ENCODE measurements at places on chromosomes 5 and 9.

- no peak for DNase-seq
Observed at GRCh38 chr5:133635051-133635450, 22.7 kb upstream of the FSTL4 start.

DNA sequence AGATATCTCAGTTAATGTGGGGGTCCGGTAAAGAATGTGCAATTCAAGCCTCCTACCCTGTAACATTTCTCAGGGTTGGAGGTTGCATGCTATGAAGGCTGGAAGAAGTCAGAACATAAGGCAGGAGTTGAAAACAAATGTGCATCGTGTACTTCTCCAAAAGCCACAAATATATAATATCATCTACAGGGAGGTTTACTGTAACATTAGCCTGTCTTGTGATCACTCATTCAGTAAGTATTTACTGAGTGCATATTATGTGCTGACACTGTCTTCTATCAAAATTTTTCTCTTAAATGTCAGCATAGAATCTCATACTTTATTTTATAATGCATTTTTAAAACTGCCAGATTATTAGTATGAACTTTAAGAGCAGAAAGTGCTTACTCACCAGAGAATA, 105.6 kb upstream of the ZNF366 start:
- no peak for DNase-seq

DNA sequence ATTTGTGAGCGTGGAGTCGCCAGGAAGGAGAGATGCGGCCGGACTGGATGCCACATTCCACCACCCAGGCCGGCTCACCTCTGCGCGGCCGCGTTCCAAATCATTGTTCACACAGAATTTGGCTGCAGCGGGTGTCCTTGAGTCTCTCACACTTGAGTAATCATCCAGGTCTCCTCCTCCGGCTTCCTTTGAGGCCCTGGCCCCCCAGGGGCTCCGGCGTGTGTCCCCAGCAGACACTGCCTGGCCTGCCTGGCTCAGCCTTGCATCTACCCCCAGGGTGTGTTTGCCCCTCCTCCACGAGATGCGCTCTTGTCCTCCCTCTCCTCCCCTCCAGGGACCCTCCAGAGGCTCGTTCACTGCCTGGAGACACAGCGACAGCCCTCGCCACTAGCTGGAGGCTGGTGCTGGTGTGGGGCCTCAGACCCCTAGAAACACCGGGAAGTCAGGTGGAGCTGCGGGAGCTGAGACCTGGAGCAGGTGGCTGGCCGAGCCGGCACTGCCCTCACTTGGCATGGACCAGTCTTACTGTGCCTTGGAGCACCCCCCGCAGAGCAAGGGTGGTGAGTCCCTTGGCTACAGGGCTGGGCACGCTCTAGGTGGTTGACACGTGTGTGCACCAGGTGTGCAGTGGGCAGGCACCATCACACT, 7.0 kb upstream of the SLC9A3 start:
- DNase-seq = peak; percentile 80

DNA sequence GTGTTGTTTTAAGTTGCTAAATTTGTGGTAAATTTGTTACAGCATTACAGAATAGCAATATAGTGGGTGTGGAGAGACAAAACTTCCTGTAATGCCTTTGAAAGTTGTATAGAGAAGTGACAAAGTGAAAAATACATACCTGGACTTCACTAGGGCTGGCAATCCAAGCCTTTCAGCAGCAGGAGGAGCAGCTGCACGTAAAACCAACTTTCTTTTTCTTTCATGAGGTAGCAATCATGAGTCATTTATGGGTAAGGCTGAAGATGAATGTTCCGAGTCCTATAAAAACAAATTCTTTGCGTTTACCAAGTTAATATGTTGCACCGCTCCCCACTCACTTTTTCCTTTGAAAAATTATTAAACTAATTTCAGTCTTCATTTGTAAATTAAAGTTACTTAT, 1138.2 kb downstream of the TAF11L14 start:
- no peak for DNase-seq

DNA sequence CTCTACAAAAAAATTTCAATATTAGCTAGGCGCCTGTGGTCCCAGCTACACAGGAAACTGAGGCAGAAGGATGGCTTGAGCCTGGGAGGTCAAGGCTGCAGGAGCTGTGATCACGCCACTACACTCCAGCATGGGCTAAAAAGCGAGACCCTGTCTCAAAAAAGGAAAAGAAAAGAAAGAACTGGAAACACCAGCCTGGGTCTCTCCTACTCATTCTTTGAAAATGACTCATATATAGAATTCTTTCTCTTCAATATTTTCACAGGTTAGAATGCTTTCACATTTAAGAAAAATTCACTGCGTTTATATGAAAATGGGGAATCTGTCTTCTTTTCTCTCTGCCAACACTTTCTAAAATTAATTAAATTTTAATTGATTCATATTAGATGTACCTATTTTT, 115.6 kb downstream of the TRPM6 start:
- no peak for DNase-seq

- DNase-seq = no peak
Observed at GRCh38 chr9:1938675-1939170, 76.4 kb upstream of the SMARCA2 start.

DNA sequence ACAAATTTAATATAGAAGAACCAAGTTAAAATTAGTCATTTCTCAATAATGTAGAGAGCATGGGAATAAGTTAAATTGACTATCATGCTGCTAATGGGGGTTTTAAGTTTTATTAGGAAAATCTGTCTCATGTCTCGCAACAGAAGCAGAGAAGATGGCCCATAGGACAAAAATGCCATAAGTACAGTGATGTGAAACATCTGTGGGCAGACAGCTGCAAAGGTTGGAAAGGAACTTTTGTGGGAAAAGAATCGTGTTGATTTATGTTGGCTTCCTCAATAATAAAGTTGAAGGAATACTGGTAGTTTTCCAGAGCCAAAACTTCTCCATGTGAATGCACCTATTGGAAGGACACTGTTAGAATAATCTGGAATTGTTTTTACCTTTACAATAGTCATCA, 44.8 kb downstream of the VCAN start:
- DNase-seq = no peak

DNA sequence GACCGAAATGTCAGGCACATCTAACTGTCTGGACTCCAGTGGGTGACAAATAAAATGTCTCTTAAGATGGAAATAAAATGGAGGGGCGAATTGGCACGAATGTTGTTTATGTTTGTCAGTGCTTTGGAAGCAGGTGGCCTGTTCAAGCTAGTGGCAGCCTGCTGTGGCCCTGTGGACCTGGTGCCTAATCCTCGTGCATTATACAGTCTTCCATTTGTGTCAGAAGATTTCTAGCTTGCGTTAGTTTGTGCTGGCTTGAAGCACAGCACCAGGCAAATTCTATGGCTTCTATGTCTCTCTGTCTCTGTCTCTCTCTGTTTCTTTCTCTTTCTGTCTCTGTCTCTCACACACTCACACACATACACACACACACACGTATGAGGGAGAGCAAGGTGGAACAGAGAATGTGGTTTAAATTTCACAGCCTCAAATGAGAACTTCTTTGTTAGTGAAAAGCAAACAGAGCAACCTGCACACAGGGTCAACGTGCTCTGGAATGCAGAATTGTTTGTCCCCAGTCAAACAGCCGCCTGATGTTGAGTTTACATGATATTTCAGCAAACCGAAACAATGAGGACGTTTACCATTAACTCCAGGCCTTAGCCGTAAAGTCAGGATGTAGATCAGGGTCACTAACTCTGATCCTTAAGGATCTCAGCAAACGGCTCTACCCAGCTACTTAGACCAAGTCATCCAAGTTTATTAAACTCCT, 39.0 kb upstream of the CD180 start:
- DNase-seq = no peak

GRCh38 chr5:169615561-169615960, 21.5 kb upstream of the DOCK2 start:
- no peak for DNase-seq

DNA sequence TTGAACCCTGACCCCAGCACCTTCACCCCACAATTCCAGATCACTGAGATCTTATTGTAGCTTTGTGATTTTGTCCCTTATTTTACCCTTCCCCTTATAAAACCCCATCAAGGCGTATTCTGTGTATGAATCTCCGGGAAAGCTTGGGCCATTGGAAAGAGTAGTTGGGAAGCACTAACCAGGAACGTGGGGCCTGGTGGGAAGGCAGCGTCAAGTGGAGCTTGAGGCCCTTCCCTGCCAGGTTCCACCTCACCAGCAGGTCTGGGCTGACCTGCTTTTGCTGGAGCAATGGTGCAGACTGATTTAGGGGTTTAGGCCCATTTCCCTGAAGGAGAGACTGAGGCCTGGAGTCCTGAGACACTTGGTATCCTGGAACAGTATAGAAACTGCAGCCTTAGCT, 9.3 kb downstream of the PHF2 start:
- no peak for DNase-seq

GRCh38 chr9:32957358-32957757, 44.1 kb downstream of the APTX start:
- no peak for DNase-seq

DNA sequence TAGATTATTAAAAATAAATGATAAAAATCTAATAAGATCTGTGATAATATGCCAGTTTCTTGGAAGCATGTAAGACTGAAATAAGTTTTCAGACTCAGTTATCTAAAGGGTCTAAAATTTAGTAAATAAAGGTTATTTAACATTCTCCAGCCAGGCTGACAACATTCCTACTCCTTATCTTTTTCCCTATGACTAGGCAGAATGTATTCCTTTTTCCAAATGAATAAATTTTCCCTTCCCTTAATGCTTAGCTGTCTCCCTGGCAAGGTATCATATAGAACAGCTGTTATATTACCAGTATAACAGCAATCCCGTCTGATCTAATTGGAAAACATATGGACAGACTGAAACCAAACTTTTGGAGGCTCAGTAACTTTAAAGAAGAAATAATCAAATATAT, 13.0 kb downstream of the MEGF9 start:
- DNase-seq = no peak

- no peak for DNase-seq
Observed at GRCh38 chr5:5320062-5320805, 102.2 kb upstream of the ICE1 start.

- DNase-seq = no peak
Observed at GRCh38 chr5:25488119-25488518, 843.3 kb upstream of the CDH10 start.

DNA sequence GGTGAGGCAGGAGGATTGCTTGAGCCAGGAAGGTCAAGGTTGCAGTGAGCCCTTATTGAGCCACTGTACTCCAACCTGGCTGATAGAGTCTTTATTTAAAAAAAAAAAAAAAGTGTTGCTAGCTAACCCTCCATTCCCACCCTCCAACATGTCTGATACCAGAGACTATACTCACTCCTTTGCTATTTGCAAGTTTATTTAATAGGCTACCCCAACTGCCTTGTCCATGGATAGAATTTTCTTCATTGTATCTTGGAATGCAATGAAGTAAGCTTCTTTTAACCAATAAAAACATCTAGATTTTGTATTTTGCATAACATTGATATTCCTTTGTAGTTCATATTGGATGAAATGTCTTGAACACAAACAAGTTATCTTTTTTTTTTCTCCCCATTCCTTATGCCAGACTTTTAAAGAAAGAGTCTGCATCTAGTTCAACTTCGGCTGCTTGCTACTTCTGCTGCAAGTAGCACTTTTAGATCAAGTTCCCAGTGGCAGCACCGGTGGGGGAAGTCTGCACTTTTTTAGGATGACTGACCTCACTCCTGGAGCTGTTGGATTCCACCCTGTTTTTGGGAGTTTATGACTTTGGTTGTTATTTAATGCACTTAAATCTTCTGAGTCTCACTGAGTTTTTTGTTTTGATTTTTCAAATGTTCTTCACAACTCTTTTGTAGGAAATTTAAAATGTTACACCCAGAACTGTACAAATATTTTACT, 112.5 kb downstream of the UHRF2 start:
- no peak for DNase-seq

DNA sequence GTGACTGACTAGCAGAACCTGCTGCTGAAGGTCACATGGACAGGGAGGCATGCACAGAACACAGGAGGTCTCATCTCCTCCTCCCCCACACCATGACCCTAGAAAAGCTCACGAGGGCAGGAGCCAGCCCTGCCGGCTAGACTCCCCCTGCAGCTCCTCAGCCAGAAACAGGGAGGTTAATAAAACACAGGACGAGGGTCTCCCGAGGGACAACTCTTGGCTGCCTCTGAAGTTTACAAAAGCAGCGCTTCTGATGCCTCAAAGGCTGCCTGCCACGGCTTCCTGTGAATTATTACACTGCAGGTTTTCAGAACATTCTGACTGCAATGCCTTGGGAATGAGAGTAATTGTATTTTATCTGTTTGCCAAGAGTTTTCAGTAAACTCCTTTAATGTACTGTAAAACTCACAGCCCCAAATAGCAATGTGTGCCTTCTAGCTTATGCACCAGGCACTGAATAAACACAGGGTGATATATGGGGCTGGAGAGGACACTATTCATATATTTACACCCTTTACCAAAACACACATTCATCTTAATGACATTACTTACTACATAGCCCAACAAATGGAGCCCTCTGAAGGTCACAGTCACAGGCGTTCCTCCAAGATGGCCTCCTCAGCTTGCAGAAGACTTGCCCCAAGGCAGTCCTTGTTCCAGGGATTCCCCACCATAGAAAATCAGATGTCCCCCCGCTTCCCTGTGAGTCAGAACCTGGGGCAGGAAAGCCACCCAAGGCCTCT, 83.7 kb downstream of the C5orf15 start:
- no peak for DNase-seq

GRCh38 chr9:127365461-127365860, 31.5 kb upstream of the SLC2A8 start:
- no peak for DNase-seq

DNA sequence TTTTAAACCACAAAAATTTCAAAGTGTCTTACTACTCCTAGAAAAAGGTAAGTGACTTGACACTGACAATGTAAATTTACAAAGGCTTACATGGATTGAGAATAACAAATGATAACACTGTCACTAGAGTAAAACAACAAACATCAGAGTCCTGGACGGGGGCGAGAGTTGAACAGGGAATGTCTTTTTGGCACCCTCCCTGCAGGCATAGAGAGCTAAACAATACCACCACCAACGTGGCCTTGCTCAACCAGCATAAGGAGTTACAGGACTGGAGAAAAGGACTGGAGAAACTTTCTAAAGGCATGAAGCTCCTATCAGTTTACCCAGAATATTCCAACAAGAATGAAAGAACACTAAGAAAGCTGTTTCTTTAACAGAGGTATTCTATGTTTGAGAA, 55.3 kb downstream of the PTBP3 start:
- DNase-seq = no peak

- DNase-seq = peak; percentile 34
Observed at GRCh38 chr5:95283022-95283615, 1.8 kb downstream of the MCTP1 start.

DNA sequence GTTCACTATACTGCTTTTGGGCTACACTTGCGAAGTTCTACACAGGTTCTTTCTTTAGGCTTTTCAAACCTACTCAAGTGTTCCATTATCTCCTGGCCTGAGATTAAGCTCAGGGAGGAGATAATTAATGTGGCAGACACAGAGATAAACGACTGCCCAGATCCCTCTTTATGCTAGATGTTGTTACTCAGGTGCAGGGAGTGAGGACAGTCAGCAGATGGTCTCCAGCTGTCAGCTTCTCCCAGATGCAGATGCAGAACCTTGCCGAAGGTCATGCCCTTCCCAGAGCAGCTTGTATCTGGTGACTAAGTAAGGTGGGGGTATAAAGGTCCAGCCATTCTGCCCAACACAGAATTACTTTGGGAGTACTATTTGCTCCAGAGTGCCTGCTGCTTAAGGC, 166.2 kb downstream of the ZNF462 start:
- no peak for DNase-seq

- DNase-seq = no peak
Observed at GRCh38 chr9:117093891-117094844, 320.7 kb downstream of the ASTN2 start.

GRCh38 chr5:59380350-59380951, 513.1 kb downstream of the PDE4D start:
- DNase-seq = peak; percentile 35
